Activated CD8-positive, alpha-beta memory T cell treated with anti-CD3 and anti-CD28 coated beads for 4 hours (primary cell): ENCODE measurements at places on chromosomes 13 and 19.

DNA sequence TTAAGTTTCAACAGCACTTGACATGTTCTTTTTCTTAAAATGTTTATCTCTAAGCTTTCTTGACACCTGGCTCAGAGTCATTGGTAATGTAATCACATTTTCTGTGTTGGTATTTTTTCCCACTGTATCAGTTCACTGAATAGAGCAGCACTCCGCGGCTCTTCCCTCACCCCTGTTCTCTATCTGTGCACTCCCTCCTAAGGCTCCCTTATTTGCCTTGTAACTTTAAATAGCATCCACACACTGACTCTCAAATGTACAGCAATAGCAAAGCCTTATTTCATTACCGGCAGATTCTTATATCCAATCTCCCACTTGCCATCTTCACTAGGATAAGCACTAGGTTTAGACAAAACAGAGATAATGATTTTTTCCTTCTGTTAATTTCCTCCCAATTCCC, 935.5 kb upstream of the SLC10A2 start:
- DNase-seq = no peak

DNA sequence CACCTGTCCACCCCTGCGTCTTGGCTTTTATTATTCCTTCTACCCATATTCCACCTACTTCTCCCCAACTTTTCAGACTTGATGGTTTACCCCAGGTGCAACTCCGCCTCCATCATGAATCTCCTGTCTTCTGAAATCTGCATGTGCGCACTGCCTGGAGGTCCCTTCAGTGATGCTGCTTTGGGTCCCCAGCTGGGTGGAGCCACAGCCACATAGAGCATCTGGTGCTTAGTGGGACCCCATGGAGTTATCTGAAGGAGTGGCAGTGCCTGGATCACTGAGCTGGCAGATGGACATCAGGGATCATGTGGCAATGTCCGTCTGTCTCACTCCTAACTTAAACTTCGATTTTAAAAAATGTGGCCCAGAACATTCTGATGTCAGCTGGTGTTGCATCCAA, 13.5 kb downstream of the ZNF536 start:
- DNase-seq = no peak

DNA sequence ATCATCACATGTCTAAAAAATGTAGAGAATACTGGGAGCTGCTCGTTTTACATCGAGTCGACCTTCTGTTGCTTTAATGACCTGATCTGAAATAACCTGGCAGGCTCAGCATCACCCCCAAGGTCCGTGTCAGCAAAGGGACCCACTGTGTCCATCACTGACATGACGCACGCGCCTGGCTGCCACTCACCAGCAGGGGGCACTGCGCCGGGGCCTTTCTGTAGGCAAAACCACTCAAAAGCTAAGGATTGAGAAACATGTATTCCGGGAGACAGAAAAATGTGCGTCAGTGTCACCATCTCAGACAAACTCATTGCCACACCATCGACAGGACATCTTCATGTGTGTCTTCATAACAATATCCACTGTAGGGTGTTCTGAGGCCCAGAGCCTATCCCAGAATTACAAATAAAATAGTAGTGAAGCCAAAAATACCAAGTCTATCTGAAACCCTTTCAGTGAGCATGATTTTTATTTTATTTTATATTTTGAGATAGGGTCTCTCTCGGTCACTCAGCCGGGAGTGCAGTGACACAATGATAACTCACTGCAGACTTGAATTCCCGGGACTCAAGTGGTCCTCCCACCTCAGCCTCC, 130.3 kb upstream of the LSM14A start:
- peak; percentile 35 for DNase-seq

DNA sequence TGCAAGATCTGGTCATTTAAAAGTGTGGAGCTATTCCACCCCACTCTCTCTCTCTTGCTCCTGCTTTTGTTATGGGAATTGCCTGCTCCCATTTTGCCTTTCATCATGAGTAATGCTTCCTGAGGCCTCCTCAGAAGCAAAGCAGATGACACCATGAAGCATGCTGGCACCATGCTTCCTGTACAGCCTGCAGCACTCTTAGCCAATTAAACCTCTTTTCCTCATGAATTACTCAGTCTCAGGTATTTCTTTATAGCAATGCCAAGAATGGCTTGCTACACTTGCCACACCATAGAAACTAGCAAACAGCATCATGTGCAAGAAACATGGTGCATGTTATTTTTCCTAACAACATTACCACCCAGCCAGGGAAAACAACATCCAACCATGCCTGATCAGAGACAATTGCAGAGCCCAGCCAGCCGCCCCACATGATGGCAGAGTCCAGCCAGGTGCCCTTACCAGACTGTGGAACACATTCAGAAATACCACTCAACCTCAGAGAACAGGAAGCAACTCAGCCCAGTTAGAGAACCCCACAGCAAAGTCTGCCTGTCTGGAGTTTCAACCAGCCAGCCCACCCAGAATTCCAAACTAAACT, 36.9 kb downstream of the SYDE1 start:
- DNase-seq = no peak

GRCh38 chr19:32877977-32878745, 8.6 kb upstream of the SLC7A9 start:
- DNase-seq = no peak

DNA sequence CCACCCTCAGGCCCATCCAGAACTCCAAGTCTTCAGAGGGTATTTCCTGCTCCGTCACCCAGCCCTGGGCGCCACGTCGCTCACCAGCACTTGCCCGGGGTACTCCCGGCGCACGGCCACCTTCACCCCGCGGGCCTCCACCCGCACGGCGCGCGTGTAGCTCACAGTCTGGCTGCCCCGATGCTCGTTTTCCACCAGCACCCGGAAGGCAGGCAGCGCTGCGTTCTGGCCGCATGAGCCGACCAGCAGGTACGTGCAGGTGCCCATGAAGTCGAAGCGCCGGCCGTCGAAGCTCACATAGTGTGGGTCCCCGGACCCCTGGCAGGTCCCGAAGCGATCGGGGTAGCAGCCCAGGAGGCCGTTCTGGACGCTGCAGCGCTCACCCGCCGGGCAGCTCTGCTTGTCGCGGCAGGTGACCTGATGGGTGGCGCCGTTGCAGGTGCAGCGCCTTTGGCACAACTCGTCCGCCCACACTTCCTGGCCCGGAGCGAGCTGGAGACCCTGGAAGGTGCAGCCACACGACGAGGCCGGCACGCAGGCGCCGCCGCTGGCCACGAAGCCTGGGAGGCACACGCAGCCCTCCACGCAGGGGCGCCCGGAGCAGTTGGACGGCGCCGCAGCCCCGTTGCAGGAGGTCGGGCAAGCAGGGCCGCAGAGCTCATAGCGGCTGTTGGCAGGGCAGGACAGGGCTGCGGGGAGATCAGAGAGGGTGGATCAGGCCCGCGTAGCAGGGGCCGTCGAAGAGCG, 19.2 kb downstream of the FCGBP start:
- no peak for DNase-seq

DNA sequence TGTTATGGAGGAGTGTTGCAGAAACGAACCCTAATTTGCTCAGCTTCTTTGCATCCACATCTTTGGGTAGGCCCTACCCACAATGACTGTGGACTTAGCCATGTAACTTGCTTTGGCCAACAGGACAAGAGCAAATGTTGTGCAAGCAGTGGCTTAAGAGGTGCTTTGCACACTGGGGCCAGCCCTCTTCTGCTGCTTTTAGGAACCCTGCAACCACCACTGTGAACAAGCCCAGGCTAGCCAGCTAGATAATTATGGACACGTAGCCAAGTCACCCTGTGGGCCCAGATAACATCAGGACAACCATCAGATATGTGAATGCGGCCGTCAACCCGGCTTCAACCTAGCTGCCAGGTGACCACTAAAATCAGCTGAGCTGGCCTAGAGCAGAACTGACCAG, 17.1 kb downstream of the C19orf47 start:
- no peak for DNase-seq

GRCh38 chr19:35142606-35143230, 337 bp upstream of the FXYD7 start:
- peak; percentile 51 for DNase-seq

DNA sequence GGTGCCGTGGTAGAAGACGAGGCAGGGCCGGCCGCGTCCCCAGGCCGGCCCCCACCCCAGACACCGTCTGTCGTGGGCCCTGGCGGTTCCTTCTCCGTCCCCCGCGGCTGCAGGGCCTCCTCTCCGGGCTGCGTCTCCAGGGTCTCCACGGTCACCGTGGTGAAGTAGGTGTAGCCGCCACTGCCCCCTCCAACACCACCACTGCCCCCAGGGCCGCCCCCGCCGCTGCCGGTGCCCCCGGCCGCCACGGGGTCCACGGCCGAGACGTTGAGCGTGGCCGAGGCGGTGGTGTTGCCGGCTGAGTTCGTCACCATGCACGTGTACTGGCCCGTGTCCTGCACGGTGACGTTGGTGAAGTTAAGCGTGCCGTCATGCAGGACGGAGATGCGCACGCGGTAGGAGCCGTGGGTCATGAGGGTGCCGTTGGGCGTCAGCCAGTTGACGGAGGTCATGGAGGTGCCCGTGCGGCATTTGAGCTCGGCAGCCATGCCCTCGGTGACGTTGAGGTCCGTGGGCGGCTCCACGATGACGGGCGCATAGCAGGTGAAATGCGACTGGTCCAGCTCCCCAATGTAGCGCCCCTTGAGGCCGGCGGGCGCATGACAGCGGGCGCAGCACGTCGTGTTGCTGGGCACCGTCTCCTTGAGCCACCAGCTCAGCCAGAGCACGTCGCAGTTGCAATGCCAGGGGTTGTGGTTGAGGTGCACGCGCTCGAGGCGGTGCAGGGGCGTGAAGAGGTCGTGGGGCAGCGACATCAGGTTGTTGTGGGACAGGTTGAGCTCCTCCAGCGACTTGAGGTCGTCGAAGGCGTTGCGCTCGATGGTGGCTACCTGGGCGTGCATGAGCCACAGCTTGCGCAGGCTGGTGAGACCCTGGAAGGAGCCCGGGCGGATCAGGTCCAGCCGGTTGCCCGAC, 4.6 kb upstream of the ASPDH start:
- no peak for DNase-seq

- DNase-seq = no peak
Measured at GRCh38 chr19:48819366-48819816, 8.6 kb upstream of the BCAT2 start.

GRCh38 chr19:49746206-49746958, 16.7 kb downstream of the TSKS start:
- DNase-seq = peak; percentile 5

DNA sequence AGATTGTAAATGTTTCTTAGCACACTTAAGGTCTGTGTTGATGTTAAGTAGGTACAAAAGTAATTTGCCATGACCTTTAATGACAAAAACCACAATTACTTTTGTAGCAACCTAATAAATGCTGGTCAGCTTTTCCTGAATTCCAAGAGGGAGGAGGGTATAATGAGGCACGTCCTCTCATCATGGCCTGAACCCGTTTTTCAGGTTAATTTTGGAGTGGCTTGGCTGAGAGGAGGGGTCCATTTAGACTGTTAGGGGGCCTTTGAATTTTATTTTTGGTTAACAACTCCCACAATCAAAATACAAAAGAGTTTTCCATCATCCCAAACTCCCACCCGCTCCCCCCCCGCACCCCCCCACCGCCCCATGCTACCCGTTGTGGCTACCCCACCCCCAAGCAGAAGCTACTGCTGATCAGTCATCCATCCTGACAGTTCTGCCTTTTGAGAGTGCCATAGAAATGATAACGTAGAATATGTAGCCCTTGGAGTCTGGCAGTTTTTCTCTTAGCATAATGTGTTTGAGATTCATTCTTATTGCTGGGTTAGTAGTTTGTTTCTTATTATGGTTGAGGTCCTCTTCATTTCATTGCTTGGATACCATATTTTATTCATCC, 14.4 kb upstream of the PLEKHF1 start:
- DNase-seq = no peak

DNA sequence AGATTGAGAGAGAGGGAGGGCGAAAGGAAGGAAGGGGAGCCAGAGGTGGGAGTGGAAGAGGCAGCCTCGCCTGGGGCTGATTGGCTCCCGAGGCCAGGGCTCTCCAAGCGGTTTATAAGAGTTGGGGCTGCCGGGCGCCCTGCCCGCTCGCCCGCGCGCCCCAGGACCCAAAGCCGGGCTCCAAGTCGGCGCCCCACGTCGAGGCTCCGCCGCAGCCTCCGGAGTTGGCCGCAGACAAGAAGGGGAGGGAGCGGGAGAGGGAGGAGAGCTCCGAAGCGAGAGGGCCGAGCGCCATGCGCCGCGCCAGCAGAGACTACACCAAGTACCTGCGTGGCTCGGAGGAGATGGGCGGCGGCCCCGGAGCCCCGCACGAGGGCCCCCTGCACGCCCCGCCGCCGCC, at the start of gene TNFSF11:
TSS of gene TNFSF11 (plus strand) at position 142 of the 400 bp plus-strand sequence. CDS start at position 294, 152 bp downstream.
- no peak for DNase-seq

DNA sequence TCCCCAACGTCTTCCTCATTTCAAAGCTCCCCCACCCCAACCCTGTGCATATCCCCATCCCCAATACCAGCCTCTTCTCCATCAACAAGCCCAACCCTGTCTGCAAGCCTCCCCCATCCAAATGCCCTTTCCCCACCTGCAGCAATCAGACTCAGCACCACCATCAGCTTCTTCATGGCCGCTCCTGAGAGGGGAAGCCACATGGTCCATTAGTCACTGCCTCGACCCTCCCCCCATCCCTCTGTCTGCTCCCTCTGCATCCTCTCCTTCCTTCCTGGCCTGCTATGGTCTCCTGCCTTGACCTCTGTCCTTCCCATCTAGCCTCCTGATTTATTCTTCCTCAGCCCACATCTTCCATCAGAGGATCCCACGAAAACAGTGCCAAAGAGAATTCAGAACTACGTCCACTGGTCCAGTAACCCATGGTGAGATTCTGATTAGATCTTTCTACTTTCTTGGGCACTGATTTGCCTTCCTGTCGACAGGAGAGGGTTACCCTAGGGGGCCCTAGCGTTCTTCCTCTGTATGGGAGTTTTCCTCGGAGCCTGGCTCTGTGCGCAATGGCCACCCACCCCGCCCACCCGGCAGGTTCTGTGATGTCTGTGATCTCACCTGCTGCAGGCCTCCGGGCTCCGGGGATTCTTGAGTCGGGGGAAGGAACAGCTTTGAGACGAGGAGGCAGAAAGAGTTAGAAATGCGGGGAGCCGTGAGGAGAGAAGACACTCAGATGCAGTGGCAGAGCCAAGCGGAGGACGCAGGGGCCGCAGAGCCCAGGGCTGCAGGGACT, 1.3 kb downstream of the KLK6 start:
- no peak for DNase-seq

GRCh38 chr13:103007427-103007762, 58.8 kb downstream of the SLC10A2 start:
- no peak for DNase-seq

GRCh38 chr13:112783135-112783977, 93.5 kb downstream of the ATP11A start:
- DNase-seq = no peak

GRCh38 chr19:43533546-43534304, 737 bp downstream of the ZNF575 start:
- peak; percentile 89 for DNase-seq
